Fibroblast of skin of right biceps (primary cell): ENCODE measurements at places on chromosomes 4 and X.

DNA sequence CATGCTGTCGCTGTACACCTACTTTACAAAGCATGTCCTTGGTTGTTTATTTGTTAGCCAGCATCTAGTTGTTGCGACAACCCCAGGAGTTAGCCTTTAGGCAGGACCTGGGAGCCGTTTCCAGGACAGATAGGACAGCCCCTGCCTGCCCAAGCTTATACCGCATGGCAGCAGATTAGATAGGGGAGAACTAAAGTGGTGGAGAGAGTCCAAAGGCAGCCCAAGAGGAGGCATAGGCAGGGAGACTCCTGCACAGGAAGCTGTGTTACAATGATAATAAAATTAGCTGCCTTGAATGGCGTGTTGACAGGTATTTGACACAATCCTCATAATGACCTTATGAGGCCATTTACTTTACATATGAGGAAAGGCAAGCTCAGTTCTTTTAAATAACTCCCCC lies 13.0 kb downstream of the NSDHL start:
- DNase-seq = no peak

DNA sequence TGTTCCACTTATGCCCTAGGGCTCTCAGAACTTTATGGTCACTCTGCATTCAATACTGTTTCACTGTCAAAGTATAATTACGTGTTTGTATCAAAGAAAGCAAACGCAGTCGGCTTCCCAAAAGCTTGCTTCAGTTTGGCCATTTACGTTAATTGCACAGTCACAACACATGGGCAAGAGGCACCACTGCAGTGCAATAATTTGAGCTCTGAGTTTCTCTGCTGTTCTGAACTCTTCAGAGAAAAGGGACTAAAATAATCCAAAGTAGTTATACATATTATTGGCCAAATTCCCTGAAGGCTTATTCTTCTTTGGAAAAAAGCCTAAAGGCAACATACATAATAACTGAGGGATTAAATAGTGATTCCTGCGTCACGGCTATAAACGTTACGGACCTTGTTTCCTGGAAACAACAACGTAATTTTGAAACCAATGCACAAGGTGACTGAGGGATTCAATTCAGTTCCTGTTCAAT lies 51.3 kb downstream of the RNF150 start:
- no peak for DNase-seq

DNA sequence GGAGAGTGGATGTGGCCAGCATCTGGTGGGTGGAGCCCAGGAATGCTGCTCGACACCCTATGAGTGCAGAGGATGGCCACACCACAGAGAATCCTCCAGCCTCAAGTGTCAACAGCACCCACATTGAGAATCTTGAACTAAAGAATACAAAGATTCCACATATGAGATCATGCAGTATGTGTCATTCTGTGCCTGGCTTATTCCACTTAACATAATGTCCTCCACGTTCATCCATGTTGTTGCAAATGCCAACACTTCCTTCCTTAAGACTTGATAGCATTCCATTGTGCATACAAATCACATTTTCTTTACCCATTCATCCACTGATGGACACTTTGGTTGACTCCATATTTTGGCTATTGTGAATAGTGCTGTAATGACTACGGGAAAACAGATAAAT lies 145.8 kb downstream of the PRKX start:
- peak; percentile 71 for DNase-seq

DNA sequence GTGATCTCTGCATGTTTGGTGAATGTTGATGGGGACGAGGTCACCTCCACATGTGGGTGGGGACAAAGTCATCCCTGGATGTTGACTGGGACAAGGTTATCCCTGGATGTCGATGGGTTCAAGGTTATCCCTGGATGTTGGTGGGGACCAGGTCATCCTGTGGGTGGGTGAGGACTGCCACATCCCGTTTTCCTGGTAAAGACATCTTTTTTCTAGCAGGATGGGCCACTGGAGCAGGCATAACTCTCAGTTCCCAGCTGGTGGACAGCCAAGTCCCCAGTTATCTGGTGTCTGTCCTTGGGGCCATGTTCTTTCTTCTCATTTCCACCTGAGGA lies 28.3 kb upstream of the PLCXD1 start:
- DNase-seq = no peak

GRCh38 chrX:128698573-128699181 lies 646.5 kb upstream of the ACTRT1 start:
- DNase-seq = peak; percentile 82

GRCh38 chr4:13171292-13172057 lies 312.7 kb downstream of the RAB28 start:
- DNase-seq = no peak

DNA sequence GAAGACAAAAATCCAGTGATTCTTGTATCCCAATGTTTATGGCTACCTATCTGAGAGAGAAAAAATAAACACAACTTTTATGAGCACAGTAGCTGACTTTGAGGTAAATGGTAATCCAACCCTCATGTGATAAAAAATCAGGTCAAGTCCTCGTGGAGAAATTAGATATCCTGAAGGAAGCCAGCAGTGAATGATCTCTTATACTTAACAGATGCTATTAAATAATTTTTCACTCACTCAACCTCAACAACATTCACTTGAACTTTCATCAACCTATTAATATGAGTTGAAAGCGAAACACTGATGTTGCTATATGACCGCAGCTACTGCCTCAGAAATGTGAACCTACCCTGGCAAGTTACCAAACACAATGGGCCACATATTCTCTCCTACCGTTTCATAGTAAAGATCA lies 105.4 kb downstream of the GPC3 start:
- no peak for DNase-seq

DNA sequence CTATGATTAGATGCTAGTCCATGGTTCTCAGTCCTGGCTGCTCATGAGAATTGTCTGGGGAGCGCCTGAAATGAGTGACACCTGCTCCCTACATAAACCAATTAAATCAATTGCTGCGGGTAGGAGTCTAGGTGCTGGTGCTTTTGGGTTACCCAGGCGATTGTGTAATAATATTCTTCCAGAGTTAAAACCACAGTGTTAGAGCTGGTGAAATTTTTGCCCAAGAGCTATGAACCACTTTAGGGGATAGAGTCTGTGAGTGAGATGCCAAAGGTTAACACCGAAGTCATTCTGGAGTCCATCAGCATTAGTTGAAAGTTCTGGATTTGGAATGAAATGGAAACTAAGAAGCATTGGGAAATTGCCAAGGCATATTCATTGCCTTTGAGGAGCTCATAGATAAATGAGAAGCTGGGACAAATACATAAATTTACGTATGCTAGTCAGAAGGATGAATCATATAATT lies 15.3 kb downstream of the PDK3 start:
- DNase-seq = no peak
